Activated T-cell treated with anti-CD3 and anti-CD28 coated beads, Interleukin-2, amount 50 U/mL, for 48 hours (primary cell): ENCODE measurements at places on chromosomes 5 and 9.

DNA sequence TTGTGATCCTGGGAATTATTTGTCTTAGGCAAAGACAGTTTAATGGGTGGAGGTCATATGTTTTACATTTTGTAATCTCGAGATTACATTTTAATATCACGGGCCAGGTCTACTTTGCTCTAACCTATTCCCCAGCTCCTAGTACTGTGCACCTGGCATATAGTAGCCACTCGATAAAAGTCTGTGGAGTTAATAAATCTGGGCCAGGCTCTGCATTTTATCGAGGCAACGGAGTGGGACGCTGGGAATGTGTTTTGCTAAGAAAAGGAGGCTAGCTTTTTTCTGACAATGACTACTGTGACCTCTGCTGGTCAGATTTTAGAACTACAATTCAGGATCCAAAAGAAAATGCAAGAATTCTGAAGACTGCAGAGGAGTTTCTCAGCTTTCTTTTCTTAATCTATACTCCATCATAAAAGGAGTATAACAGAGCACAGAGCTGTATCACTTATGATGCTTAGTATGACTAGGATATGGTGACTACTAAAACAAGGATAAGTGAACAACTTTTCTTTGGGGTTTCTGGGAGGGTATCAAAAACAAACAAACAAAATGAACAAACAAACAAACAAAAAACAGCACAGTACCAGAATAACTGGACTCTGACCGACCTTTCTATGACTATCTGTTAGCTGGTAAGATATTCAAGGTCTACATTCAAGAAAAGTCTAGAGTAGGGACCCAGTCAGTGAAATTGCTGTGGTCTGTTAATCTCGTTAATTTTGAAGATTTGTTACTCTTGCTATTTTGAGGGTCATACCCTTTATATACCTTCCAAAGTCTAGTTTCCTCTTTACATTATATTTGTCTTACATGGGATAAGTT lies 46.1 kb upstream of the CER1 start:
- no peak for DNase-seq

- no peak for DNase-seq
Measured at GRCh38 chr9:129617167-129617566, 3.7 kb downstream of the C9orf50 start.

- no peak for DNase-seq
Measured at GRCh38 chr5:119336262-119336661, 19.6 kb upstream of the TNFAIP8 start.

- no peak for DNase-seq
Measured at GRCh38 chr9:98502311-98502975, 206.3 kb downstream of the GABBR2 start.

DNA sequence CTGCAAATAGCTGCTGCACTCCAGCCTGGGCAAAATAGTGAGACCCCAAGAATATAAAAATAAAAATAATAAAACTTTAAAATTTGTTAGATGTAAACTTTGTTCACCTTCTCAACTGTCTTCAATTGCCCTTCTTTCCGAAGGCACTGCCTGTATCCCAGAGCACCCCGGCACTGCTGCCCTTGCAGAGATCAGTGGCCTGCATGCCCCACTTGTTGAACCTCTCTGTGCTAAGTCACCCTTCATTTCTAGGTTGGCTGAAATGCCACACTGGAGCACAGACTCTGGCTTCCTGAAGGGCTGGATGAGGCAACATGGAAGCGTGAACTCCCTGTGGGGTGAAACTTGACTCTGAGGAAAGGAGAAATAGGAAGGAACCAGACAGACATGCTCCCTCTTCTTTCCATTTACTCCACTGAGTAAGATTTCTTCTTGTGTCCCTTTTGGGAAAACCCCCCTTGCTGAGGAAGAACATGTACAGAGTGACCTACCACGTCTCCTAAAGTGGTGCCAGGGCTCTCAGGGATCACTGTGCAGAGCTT lies 8.4 kb upstream of the JMY start:
- no peak for DNase-seq

- DNase-seq: no peak
Measured at GRCh38 chr9:95076696-95077052, 240.8 kb downstream of the FANCC start.

GRCh38 chr5:67605730-67606585 lies 409.4 kb upstream of the CD180 start:
- no peak for DNase-seq

GRCh38 chr5:172088801-172089200 lies 82.4 kb upstream of the FBXW11 start:
- DNase-seq: no peak
